ENCODE measurements at places on chromosomes 7 and 10. TPM values are rescaled to one million over a fixed set of nuclear protein-coding genes. Genes with fewer than 3 reads are reported as not detected.

The PHKG1 gene
- total RNA-seq = 0.36 TPM

The LIPF gene
- total RNA-seq = not detected

The SSMEM1 gene
- total RNA-seq = not detected

The CRHR2 gene
- total RNA-seq = not detected

The STEAP1B gene
- total RNA-seq = 29.0 TPM

The DBNL gene
- 138 TPM for total RNA-seq

The CWF19L1 gene
- 30.8 TPM for total RNA-seq

The SCIN gene
- total RNA-seq = 0.09 TPM

The STOX1 gene
- total RNA-seq = 0.09 TPM

The FZD1 gene
- 2.2 TPM for total RNA-seq

The ATG9B gene
- total RNA-seq = 0.19 TPM

The SEC61A2 gene
- 4.7 TPM for total RNA-seq

The CD36 gene
- total RNA-seq = 1.5 TPM

The TMEM139 gene
- not detected for total RNA-seq

The RSU1 gene
- 44.2 TPM for total RNA-seq

The DIP2C gene
- total RNA-seq = 5.0 TPM

The HOXA13 gene
- total RNA-seq = not detected

The DNAH11 gene
- 0.63 TPM for total RNA-seq

The NEUROD6 gene
- not detected for total RNA-seq

The HOXA6 gene
- total RNA-seq = 0.36 TPM

The MYO3A gene
- total RNA-seq = not detected

The ZNF775 gene
- total RNA-seq = 8.5 TPM

The CDK1 gene
- 40.9 TPM for total RNA-seq

The PIP gene
- not detected for total RNA-seq

The PTF1A gene
- not detected for total RNA-seq

The PPP1R9A gene
- 2.6 TPM for total RNA-seq

The FAM53B gene
- total RNA-seq = 13.2 TPM

The C7orf57 gene
- total RNA-seq = 0.09 TPM

The ALOX5 gene
- under 0.01 TPM for total RNA-seq

The PNLIPRP2 gene
- not detected for total RNA-seq

The GDF2 gene
- total RNA-seq = not detected

The ITPRID1 gene
- total RNA-seq = not detected

The HTR7 gene
- 0.47 TPM for total RNA-seq

The LIPN gene
- total RNA-seq = not detected

The ANKRD26 gene
- total RNA-seq = 7.2 TPM

The IDI1 gene
- total RNA-seq = 28.6 TPM
